ENCODE measurements at places on chromosomes 13 and 19.

- no peak for DNase-seq
Observed at GRCh38 chr13:98044301-98044700, 90.8 kb downstream of the IPO5 start.

DNA sequence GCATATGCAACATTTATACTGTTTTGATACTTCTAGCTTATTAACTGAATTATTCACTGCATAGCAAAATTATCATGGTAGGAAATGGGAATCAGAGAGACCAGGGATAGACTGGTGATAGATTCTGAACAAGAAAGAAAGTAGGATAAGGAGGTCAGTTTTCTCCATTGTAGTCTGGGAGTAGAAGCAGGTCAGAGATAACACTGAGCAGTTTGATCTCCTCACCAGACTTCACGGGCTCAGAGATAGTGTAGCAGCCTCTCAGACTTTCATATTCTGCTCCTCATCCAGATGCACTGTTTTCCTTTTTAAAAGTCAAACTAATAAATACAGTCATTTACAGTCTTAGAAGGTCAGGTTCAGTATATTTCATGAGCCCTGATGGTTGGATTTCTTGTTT is 56.0 kb upstream of the MYO16 start:
- no peak for DNase-seq

DNA sequence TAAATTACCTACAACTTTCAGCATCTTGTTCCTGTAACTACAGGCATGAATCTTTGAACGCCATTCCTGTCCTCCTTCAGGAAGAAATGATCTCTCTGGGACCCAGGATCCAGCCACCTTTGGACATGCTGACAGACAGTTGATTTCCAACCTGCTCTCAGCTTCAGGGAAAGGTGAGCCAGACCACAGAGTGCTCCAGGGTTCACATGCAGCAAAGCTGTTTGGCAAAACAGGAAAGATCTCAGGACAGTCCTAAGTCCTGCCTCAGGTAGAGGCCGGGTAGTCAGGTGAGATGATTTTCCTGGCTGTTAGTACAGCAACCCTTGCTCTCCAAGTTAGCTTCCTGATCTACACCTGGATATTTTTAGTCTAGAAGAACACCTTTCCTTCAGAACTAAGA is 9.1 kb downstream of the SLC15A1 start:
- no peak for DNase-seq

- no peak for DNase-seq
Observed at GRCh38 chr19:14343286-14343685, 38.0 kb upstream of the ADGRE5 start.

GRCh38 chr19:50383001-50383851 is 921 bp upstream of the POLD1 start:
- DNase-seq, result no peak

DNA sequence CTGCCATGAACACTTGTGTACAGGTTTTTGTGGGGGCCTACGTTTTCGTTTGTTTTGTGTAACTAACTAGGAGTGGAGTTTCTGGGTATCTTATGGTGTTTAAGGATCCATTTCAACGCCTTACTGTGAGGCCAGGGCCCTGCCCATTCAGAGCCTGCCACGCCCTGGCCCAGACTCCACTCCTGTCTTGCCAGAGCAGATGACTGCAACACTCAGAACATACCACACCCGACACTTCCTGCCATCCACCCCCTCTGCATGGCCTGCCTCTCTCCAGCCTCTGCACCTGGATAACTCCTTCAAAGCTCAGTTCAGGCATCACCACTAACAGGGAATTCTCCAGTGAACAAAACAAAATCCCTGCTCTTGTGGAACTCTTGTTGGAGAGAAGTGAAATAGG is 43.2 kb downstream of the RGCC start:
- DNase-seq, result no peak

- DNase-seq, result no peak
Observed at GRCh38 chr13:112267660-112268059, 108.5 kb upstream of the SPACA7 start.

- DNase-seq, result no peak
Observed at GRCh38 chr13:110633776-110634175, 18.4 kb downstream of the NAXD start.

DNA sequence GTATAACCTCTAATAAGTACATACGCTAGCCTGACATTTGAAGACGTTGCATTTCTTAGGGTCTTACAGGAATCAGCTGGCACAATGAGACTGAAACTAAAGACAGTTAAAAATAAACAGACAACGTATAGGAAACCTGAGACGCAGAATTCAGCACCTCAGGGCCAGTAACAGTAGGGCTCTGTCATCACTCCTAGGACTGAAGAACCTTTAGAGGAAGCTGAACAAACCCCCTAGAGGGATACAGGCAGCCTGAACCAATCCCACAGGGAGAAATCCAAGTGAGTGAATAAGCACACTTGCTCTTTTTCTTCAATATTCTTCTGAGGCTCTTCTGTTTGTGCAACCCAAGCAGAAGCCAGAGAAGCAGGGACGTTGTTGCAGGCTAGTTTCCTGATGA is 53.9 kb upstream of the KLHL1 start:
- no peak for DNase-seq

DNA sequence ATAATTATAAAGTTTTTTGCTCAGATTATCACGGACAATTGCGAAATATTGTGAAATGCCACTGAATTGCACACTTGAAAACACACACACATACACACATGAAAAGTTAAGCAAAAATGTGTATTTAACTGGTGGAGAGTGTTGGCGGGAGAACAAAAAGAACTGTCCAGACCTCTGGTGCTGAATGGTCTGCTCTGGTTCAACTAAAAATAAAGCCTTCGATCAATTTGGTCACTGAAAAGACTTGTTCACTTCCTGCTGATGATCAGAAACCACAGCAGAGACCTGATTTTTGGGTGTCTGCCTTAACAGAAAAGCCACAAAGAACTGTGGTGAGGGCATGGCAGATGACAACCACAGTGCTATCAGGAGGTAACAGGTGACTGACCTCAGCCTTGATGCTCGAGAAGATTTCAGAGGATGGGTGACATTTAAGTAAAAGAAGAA is 4.0 kb upstream of the IGFL1 start:
- no peak for DNase-seq

DNA sequence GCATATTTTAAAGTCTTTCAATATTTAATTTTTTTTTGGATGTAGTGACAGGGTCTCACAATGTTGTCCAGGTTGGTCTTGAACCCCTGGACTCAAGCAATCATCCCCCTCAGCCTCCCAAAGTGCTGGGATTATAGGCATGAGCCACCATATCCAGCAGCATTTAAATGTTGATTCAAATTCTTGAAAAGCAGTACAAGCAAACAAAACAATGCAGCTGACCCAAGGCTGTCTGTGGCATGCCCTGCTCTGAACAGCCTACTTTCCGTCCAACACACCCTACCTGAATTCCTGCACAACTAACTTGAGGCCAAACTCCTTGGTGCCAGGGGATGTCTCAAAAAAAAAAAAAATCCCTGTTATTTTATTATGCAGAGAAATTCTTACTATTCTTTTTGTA is 23.0 kb downstream of the NEK5 start:
- DNase-seq, result no peak

GRCh38 chr13:39422845-39423565 is 180.0 kb downstream of the LHFPL6 start:
- no peak for DNase-seq

DNA sequence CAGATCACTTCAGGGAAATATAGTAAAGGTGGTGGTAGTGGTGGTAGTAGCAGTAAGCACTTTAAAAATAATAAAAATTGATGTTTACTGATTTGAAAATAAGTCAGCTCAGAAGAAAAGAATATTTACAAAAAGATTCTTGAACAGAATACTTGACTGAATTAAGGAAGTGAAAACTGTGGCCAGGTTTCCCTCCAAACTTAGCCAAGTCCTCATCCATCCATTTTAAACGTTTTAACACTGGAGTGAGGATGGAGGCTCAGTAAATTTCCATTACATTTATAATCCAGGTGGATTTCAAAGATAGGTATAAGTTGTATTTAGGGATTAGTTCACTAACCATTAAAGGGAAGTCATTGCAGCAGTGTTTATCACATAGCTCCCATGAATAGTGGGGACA is 221.5 kb downstream of the RGCC start:
- no peak for DNase-seq

DNA sequence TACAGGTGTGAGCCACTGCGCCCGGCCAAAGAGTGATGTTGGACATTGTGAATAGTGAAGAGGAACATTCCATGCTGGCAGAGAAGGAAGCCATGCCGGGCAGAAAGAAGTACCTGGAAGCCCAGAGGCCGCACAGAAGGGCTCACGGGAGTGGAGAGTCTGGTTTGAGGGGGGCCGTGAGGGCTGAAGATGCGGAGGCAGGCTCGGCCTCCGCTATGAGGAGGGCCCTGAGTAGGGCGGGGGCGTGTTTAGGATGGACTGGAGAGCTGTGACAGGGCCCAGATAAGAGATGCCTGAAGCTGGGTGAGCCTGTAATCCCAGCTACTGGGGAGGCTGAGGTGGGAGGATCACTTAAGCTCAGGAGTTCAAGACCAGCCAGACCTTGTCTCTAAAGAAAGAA is 1.6 kb downstream of the JOSD2 start:
- no peak for DNase-seq

- DNase-seq, result no peak
Observed at GRCh38 chr19:12774588-12775555, at the start of gene HOOK2. Gene HOOK2 (minus strand): TSS chr19:12775552. CDS start chr19:12775449, 103 bp downstream.

DNA sequence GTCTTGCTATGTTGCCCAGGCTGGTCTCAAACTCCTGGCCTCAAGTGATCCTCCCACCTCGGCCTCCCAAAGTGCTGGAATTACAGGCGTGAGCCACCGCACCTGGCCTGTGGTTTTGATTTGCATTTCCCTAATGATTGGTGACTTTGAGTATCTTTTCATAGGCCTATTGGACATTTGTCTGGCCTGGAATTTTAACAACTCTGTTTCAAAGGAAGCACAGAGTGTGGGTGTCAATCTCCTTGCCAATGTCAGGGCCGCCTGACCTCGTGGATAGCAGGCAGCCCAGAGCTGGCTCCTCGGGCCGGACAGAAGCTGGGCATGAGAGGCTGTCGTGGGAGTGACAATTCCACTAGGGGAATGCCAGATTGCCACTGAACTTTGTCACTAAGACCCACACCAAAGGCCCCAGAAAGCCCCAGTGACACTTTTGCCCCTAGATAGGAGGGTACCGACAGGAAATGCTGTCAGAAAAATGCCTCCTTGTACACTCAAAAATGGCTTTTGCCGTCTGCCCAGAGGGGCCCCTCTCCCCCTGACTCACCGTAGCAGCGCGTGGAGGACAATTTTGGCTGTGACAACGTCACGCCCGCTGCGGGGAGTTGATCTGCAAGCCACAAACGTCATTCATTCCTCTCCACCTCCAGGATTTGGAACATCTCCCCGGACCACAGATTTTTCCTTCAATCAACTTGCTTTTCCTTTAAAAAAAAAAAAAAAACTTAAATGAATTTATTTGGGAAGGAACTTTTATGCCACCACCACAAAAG is 11.7 kb upstream of the ADGRE5 start:
- peak; percentile 77 for DNase-seq

DNA sequence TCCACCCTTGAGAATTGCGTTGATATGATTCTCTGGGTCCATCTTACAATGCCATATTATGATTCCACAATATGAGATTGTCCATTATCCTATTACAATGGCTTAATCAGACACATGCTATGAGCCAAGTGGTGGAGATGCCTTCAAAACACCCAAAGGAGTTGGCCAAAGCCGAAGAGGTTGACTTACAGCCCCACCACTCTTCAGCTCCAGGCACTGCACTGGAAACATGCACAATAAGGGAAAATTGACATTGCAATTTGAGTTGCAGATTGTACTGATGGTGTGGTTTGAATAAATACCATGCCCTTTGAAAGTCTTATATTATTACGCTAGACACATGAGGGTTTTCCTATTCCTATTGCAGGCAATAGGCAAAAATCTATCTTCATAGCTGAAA is 75.4 kb upstream of the TNFSF11 start:
- DNase-seq, result no peak

DNA sequence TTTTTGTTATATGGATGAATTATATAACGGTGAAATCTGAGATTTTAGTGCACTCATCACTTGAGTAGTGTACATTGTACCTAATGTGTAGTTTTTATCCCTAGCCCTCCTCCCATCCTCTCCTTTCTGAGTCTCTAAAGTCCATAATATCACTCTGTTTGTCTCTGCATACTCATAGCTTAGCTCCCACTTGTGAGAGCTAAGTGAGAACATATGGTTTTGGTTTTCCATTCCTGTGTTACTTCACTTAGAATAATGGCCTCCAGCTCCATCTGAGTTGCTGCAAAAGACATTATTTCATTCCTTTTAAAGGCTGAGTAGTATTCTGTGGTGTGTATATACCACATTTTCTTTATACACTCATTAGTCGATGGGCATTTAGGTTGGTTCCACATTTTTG is 94.0 kb downstream of the SLC10A2 start:
- no peak for DNase-seq

DNA sequence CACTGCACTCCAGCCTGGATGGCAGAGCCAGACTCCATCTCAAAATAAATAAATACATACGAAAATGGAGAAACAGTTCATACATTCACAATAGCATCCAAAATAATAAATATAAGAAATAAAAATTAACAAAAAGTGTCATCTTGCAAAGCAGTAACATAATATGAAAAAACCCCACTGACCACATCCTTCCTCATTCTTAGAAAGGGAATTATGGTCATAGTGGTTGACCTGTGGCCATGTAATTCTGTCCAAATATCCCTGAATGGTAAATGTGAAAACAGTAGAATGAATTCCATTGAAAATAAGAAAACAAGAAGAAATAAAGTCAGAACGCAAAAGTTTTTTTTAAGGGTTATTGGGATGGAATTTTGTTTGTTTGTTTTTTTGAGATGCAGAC is 7.0 kb upstream of the CDC42EP5 start:
- DNase-seq, result no peak

All from stimulated activated CD8-positive, alpha-beta memory T cell treated with anti-CD3 and anti-CD28 coated beads, Interleukin-2, amount 100 ng/mL, for 48 hours (primary cell).